ENCODE measurements at places on chromosomes 1 and 21.

- no peak for DNase-seq
Observed at GRCh38 chr1:168879896-168880734, 151.1 kb upstream of the DPT start.

DNA sequence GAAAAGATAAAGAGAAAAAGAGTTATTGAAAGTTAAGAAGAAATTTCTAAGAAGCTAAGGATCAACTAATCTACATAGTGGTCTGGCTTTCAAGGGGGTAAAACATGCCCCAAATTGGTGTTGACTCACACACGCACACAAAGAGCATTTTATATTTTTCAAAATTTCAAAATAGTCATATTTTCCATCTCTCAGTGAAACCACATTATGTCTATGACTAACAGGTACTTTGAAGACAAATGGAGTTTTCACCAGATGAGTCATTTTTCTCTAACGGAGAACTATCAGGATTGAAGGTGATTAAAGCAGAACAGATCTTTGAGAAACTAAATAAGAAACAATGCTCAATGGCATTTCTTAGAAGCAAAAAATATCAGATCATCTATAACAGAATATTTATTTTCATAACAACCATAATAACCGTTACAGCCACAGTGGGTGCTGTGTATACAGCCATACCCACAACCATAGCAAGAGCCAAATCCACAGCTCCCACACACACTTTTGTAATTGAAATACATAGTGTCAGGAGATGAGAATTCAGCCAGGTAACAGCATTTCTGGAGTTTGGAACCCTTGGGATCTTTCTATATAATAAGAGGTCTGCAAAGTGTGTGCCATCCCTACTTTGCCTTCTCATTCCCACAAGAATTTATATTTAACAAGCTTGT lies at the start of gene KRTAP21-3:
Gene KRTAP21-3 (minus strand): TSS at position 539 of the 671 bp plus-strand sequence. CDS start 18 bp downstream, at position 521.
- DNase-seq: no peak

- no peak for DNase-seq
Observed at GRCh38 chr1:118144684-118145083, 40.3 kb downstream of the SPAG17 start.

- DNase-seq: no peak
Observed at GRCh38 chr1:42891465-42892138, 45.2 kb downstream of the ZNF691 start.

Data from GF-D8 (cell line).